ENCODE measurements at places on chromosomes 13 and 19.

DNA sequence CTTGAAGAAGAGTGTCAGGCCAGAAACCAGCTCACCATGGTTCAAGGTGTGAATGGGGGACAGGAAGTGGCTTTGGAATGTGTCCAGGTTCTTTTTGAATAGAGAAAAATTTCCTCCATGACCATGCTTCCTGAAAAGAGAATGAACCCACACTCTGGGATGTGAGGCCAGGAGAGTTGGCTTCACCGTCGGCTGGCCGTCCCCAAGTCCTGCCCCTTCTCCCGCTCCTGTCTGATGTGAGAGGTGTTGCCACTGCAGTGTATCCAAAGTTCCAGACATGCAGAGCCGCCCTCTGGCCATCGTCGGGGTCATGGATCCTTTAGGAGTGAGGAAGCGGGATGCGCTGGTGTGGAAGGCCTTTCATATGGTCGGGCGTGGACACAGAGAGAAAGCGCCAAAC lies 101.2 kb downstream of the COL4A2 start:
- no peak for DNase-seq

DNA sequence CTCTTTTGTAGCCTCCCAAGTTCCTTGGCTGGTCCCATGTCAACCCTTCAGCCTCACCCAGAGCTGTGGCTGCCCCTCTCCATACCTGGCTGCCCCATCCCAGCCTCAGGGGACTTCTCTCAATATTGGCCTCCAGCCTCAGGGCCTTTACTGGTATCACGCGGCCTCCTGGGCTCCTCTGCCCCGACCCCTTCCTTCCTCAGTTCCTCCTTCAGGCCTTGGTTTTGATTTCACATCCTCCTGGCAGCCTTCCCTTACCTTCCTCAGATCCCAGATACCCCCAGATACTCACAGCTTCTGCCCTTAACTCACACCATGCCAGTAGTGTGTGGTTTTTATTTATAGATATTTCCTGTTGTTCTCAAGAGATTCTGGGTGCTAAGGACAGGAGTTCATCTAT lies 12.8 kb upstream of the SCN1B start:
- DNase-seq = no peak

- no peak for DNase-seq
Observed at GRCh38 chr13:38283346-38283745, 66.3 kb upstream of the UFM1 start.

DNA sequence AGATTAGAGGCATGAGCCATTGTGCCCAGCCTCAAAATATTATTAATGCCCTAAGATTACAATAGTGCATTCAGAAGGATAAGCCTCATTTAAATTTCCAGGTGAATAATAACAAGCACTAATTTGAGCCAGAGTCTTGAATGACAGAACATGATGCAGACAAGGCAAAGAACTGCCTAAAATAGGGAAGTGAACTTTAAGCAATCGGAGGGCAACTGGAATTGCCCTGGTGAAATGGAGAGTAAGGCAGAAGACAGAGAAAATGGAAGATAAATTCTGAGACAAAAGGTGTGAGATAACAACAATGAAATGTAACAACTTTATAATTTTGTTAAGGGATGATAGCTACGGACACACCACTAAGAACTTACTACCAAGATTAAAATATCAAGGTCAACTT lies 199.9 kb downstream of the DIAPH3 start:
- no peak for DNase-seq

DNA sequence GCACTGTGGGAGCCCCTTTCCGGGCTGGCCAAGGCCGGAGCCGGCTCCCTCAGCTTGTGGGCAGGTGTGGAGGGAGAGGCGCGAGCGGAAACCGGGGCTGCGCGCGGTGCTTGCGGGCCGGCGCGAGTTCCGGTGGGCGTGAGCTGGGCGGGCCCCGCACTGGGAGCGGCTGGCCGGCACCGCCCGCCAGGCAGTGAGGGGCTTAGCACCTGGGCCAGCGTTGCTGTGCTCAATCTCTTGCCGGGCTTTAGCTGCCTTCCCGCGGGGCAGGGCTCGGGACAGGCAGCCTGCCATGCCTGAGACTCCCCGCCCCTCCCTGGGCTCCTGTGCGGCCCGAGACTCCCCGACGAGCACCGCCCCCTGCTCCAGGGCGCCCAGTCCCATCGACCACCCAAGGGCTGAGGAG lies 405.2 kb upstream of the PRR20A start:
- DNase-seq = no peak

- no peak for DNase-seq
Observed at GRCh38 chr19:28549680-28550277, 663.2 kb downstream of the UQCRFS1 start.

- DNase-seq = peak; percentile 97
Observed at GRCh38 chr13:37306778-37307544, 201.5 kb upstream of the CSNK1A1L start.

- DNase-seq = no peak
Observed at GRCh38 chr13:90673746-90674145, 673.7 kb upstream of the MIR17HG start.

DNA sequence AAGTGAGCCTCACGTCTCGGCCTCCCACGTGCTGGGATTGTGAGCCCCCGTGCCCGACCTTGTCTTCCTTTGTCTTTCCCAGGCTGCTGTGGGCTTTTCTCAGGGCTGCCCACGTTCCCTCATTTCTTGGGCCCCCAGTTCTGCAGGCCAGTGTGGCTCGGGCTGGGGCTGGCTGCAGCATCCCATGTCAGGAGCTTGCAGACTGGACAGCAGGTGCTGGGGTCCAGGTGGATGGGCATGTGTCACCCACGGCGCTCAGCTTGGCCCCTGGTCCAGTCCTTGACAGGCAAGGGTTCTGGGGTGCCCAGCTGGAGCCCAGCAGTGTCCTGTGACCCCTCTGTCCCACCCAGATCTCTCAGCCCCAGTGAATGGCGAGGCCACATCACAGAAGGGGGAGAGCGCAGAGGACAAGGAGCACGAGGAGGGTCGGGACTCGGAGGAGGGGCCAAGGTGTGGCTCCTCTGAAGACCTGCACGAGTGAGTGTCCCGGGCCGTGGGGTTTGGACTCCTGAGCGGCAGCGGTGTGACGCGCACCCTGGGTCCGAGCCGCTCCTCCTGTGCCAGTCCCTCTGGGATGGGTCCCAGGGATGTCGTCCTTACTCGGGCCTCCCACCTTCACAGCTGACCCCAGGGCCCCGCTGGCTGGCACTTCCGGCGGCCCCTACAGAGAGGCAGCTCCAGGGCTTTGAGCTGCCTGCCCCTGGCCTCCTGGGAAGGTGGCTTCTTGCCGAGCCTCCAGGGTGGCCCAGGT lies 17.3 kb downstream of the PLIN4 start:
- DNase-seq = no peak

- peak; percentile 48 for DNase-seq
Observed at GRCh38 chr19:34416021-34416545, 11.9 kb downstream of the PDCD2L start.

DNA sequence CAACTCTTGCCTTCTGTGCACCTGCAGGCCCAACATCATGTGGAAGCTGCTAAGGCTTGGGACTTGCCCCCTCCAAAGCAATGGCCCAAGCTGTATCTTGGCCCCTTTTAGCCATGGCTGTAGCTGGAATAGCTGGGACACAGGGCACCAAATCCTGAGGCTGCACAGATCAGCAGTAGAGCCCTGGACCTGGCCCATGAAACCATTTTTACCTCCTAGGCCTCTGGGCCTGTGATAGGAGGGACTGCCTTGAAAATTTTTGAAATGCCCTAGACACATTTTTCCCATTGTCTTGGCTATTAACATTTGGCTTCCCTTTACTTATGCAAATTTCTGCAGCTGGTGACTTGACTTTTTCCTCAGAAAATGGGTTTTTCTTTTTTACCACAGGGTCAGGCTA lies 68.7 kb downstream of the ING1 start:
- no peak for DNase-seq

DNA sequence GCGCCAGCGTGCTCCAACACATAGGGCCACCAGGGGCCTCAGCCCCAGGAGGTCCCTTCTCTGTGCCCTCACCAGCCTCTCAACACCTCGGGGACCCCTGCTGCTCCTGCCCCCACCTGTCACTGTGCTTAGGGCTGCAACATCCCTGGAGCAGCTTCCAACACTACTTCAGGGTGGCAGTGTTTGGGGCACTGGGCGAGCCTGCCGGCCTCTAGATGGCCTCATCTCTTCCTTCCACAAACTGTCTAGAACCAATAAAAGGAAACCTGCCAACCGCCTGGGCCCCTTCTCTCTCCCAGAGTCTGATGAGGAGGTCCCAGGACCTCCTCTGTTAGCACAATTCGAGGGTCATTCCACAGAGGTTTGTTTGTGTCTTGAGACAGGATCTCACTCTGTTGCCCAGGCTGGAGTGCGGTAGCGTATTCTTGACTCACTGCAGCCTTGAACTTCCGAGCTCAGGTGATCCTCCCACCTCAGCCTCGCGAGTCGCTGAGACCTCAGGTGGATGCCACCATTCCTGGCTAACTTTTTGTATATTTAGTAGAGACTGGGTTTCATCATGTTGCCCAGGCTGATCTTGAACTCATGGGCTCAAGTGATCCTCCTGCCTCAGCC lies 10.1 kb upstream of the SHD start:
- DNase-seq = no peak

DNA sequence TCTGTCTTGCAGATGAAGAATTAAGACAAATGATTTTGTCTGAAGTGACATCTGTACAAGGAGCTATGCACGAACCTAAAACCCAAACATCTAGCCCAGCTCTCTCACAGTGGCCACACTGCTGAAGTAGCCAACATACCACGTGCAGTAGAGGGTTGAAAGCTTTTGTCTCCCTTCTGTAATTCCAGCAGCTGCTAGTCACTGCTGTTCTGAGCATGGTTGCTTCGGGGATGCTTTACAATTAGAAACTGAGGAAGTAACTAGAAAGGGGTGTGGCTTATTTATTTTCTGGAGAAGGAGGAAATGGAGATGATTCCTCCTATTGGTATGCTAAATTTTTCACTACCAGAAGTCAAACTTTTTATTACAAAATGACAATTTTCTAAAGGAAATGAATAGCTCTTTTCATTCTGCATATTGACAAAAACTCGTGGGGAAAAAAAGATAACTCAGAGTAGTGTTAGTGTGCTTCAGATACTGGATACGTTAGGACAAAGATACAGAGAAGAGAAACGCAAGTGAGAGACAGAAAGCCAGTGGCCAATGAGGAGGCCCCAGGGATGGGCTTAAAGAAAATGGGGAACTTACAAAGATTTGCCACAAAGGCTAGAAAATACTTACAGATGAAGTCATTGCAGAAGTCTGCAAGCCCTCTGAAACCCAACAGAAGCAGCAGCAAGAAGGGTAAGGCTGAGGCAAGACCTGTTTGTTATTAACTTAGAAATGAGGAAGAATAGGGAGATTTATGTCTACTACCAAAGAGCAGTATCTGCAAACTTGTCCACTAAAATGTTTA lies 192.7 kb upstream of the MIR17HG start:
- no peak for DNase-seq

DNA sequence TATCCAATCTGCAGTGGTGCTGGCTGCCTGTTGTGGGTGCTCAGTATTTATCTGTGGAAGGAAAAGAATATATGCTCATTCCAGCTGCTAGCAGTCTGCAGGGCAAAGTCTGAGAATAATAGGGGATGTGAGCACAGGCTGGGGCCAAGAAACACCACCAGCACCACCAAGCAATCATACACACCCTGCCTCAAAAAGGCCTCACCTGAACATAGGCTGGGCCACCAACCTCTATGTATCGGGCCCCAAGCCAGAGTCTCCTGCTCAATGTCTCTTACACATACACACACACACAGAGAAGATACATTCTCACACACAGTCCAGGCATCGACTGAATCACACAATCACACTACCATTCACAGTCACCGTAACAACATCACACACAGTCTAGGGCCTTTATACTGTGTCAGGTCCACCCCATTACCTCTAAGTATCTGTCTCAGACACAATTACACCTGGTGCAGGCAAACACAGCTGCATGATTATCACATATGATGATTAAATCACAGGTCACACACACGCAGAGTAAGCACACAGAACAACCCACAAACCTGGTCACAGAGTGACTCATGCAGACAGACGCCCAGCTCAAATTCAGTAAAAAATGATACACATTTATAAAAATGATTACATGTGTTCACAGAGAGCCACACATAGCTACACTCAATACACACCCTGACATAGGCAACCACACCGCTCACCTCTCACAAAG lies 1.3 kb upstream of the ZSCAN22 start:
- peak; percentile 57 for DNase-seq

GRCh38 chr13:93399212-93399611 lies 172.6 kb downstream of the GPC6 start:
- no peak for DNase-seq

DNA sequence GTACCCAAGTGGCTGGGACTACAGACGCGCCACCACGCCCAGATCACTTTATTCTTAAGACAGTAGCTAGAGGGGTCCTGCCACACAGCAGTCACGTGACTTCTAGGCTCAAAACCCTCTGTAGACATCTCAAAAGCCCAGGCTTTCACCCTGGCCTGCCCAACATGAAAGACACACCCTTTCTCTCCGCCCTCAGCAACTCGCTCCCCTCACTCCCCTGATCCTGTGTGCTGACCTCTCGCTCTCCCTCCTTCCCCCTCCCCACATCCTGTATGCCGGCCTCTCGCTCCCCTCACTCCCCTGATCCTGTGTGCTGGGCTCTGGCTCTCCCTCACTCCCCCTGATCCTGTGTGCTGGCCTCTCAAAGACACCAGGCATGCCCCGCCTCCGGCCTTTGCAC lies 77.4 kb downstream of the SLC15A1 start:
- DNase-seq = no peak

GRCh38 chr13:30520571-30520970 lies 54.8 kb upstream of the HMGB1 start:
- DNase-seq = peak; percentile 65

GRCh38 chr13:114157869-114158495 lies 21.1 kb upstream of the CFAP97D2 start:
- DNase-seq = no peak

GRCh38 chr19:55391702-55392615 lies 6.2 kb downstream of the RPL28 start:
- DNase-seq = peak; percentile 66

GRCh38 chr13:50574731-50575130 lies 268.8 kb downstream of the DLEU7 start:
- peak; percentile 24 for DNase-seq

Measured in iris pigment epithelial cell (primary cell).